ENCODE measurements at places on chromosomes 13 and 19.
A peak's percentile ranks its signal among the peaks of the same experiment; 100 is the strongest.

DNA sequence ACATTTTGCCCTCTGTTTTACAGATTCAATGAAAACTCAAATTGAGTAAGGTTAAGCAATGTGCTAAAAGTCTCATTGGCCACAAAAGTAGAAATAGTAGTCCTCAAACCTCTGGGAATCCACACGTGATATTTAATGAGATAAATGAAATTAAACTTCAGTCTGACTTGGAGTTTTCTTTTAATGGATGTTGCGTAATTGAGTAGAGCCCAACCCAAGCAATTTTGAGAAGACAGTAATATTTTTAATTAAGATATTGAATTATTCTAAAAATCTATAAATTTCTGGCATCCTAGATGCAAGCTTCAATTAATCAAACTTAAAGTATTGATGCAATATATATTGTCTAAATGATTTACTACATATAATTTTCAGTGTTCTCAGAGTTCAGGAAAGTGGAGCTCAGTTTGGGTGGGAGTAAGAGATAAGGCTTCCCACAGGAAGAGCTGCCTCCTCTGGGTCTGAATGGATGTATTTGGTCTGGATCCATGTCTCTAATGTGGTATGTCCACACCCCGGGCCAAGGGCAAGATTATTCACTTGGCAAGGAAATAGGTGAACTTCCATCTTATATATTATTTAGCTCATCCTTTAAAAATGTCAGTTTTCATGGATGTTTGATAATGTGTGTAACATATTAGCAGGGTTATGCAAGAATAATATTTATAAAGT lies 6.9 kb downstream of the MBNL2 start:
- DNase-seq, result peak; percentile 46

DNA sequence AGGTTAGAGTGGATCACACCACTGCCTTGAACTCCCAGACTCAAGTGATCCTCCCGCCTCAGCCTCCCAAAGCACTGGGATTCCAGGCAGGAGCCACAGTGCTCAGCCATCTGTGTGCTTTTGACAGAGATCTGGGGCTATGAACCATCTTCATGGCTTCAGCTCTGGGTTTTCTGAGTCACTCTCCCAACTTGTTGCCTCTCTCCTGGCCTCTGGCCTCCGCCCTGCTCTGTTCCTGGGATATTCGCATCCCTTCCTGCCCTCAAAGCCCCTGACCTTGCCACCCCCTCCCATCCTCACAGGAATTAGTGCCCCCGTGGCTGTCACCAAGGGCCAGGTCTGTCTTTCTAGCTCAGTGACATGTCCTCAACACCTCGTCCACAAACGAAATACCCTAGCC lies 5.7 kb upstream of the GMIP start:
- DNase-seq, result no peak

- no peak for DNase-seq
These were observed 37.5 kb downstream of the HSPH1 start for GRCh38 chr13:31124204-31124603.

DNA sequence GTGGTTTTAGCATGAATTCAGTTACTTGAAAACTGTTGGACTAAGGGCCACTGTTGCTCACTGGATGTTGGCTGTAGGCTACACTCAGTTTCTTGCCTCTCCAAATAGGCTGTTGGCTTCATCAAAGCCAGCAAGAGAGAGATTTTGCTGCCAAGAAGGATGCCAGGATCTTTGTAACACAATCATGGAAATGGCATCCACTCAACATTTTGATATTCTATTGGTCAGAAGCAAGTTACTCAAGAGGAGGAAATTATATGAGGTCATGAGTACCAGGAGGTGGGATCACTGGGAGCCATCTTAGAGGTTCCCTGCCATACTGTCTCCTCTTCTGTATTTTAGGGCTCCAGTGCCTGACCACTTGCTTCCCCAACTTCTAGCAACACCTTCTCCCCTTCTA lies 30.6 kb downstream of the SYDE1 start:
- DNase-seq, result peak; percentile 53

DNA sequence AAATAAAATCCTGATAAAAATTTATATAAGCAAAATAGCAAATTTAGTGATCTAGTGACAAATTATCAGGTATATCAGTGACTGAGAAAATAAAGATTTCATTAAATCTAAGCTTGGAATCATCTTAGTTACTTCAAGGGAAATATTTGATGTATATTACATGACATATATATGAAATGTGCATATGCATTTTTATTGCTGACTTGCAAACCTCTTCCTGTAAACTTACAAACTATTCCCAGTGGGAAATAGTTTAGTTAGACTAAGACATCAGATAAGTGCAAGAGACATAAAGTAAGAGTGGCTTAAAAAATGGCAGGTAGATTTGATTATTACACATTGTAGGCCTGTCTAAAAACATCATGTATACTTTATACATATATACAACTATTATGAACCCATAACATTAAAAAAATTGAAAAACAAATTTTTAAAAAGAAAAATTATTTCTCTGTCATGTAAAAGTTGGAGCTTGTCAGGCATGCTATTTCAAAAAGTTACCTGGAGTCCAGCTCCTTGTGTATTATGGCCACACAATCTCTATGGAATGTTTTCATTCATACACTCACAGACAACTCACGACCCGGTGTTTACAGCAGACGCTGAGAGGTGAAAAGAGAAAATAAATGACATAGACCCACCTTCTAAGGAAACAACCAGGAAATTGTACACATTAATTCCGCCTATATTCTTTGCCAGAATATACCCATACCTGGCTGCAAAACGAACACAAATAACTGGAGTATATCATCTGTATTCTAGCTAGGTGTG lies 724.5 kb downstream of the SLITRK6 start:
- no peak for DNase-seq

DNA sequence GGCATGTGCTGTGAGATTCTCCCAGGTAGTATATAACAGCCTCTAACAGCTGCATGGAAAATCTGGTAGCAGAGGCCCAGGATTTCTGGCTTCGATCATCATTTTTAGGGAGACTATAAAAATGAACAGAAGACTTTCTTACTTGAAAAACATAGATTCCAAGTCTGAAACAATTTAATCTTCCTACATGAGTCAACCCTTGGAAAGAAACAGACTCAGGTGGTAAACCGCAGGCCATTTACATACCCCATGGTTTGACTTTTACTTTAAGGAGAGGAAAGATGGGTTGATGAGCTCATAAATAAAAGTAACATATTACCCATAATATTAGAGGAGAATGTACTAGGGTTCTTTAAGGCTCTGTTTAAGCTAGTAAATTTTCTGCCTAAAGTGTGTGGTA lies 121.6 kb downstream of the CYSLTR2 start:
- DNase-seq, result peak; percentile 53

- DNase-seq, result no peak
These were observed 8.0 kb downstream of the VSIG10L start for GRCh38 chr19:51333836-51334460.

DNA sequence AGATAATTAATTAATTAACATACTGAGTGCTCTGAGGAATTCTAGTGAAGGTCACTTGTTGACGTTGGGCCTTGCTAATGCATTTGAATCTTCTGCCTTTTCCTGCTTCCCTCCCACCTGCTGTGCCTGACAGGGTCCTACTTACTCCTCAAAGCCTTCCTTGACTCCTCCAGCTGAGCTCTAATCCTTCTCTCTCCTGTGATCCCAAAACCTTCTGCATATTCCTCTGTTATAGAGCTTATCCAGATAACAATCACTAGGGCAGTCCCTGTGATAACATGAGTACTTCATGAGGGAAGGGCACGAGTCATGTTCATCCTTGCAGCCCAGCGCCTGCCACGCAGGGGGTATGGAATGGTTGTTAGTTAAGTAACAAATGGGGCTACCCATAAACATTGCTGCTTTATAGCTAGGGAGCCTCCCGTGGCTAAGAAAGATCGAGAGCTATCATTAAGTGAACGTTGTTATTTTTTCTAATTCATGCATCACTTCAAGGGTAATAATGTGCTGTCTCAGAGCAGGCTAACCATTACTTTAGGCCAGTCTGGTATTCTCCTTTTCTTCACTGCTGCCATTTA lies 19.1 kb upstream of the SPATA13 start:
- DNase-seq, result no peak

Data from iris pigment epithelial cell (primary cell).